ENCODE measurements at places on chromosomes 7 and 10. TPM values are rescaled to one million over a fixed set of nuclear protein-coding genes. Genes with fewer than 3 reads are reported as not detected.
A peak's percentile ranks its signal among the peaks of the same experiment; 100 is the strongest.

DNA sequence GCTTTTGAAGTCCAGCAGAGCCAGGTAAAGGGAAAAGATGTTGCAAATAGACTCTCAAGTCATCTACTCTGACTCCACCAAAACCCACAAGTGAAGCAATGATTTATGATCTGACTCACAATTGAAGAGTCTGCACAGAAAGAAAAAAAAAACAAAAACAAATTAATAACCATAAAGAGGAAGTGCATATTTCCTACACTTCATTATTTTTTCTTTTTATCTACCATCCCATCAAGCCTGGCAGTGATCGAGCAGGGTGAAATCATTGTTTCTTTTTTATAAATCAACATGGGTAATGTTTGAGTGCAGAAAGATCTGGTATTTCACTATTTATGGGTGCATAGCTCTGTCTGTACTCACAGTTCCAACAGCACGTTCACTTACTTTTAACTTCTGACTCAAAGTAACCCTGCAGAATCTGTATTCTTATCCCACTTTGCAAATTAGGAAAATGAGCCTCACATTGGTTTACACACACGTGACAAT lies 829.0 kb downstream of the TNS3 start:
- H3K36me3 ChIP-seq, result no peaks in the 10 kb centered on the region
- H3K4me1 ChIP-seq, result no peaks in the 10 kb centered on the region
- H3K4me3 ChIP-seq, result no peak overlapping the region
- no peak for DNase-seq
- H3K27me3 ChIP-seq, result no peaks in the 10 kb centered on the region

- H3K4me3 ChIP-seq, result no peak overlapping the region
- H3K4me1 ChIP-seq, result no peaks in the 10 kb centered on the region
- H3K27ac ChIP-seq, result no peak overlapping the region
- DNase-seq, result peak; percentile 65
- no peaks in the 10 kb centered on the region for H3K36me3 ChIP-seq
These were observed 118.6 kb downstream of the SH3PXD2A start for GRCh38 chr10:103736763-103737162.

DNA sequence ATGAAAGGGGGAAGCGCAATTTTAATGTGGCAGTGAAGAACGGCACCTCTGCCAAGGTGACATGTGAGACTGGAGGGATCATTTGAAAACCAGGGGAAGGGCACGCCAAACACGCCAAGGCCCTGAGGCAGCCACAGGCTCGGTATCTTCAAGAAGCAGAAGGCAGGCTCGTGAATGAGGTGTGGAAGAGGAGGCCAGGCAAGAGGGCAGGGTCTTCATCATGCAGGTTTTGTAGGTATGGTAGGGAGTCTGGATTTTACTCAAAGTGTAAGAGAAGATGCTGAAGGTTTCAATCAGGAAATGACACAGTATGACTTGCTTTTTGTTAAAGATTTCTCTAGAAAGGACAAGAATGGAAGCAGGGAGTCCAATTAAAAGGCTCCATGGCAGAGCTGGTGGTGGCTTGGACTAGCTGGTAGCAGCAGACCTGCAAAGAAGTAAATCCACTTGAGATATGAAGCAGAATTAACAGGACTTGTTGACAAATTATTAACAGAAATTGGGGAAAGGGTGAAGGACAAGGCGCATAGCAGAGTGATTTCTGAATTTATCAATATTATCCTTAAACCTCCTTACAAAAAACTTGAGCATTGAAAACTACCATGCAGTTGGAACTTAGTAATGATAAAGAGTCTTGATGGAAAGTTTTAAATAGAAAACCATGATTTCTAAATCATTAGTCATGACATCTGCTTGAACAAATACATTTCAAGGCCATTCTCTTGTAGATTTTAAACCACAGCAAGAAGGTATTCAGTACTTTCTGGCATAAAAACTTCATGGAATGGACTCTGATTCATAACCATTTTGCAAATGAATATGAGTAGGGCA lies 70.4 kb downstream of the COA1 start:
- H3K4me3 ChIP-seq, result no peak overlapping the region
- H3K27me3 ChIP-seq, result no peaks in the 10 kb centered on the region
- peaks cover 18% of the 10 kb centered on the region for H3K36me3 ChIP-seq
- no peak overlapping the region for H3K27ac ChIP-seq
- no peak for DNase-seq

- no peaks in the 10 kb centered on the region for H3K27me3 ChIP-seq
- no peak for DNase-seq
- no peak overlapping the region for H3K4me3 ChIP-seq
- H3K27ac ChIP-seq, result no peak overlapping the region
- no peaks in the 10 kb centered on the region for H3K36me3 ChIP-seq
These were observed 8.0 kb downstream of the PDGFA start for GRCh38 chr7:511476-512145.

GRCh38 chr10:112532189-112532588 lies 85.2 kb downstream of the VTI1A start:
- H3K4me1 ChIP-seq, result no peaks in the 10 kb centered on the region
- no peaks in the 10 kb centered on the region for H3K36me3 ChIP-seq
- H3K4me3 ChIP-seq, result no peak overlapping the region
- DNase-seq, result no peak
- H3K27me3 ChIP-seq, result no peaks in the 10 kb centered on the region

GRCh38 chr10:59892697-59893096 lies 13.7 kb downstream of the CCDC6 start:
- H3K27ac ChIP-seq, result peak overlapping the region; percentile 1
- H3K4me1 ChIP-seq, result peaks cover 13% of the 10 kb centered on the region
- H3K27me3 ChIP-seq, result no peaks in the 10 kb centered on the region

- no peak for DNase-seq
- H3K4me1 ChIP-seq, result peaks cover 15% of the 10 kb centered on the region
- no peaks in the 10 kb centered on the region for H3K27me3 ChIP-seq
- H3K27ac ChIP-seq, result no peak overlapping the region
These were observed 4.8 kb downstream of the MINDY4 start for GRCh38 chr7:30775992-30776391.

GRCh38 chr10:598415-599170 lies 90.9 kb downstream of the DIP2C start:
- peaks cover 84% of the 10 kb centered on the region for H3K27me3 ChIP-seq
- no peaks in the 10 kb centered on the region for H3K36me3 ChIP-seq
- H3K27ac ChIP-seq, result no peak overlapping the region
- no peak overlapping the region for H3K4me3 ChIP-seq
- DNase-seq, result no peak
- no peaks in the 10 kb centered on the region for H3K4me1 ChIP-seq

- H3K4me3 ChIP-seq, result no peak overlapping the region
- H3K36me3 ChIP-seq, result no peaks in the 10 kb centered on the region
- no peak for DNase-seq
- no peak overlapping the region for H3K27ac ChIP-seq
- no peaks in the 10 kb centered on the region for H3K4me1 ChIP-seq
These were observed 22.8 kb downstream of the SPOCK2 start for GRCh38 chr10:72065439-72066025.

- no peak for DNase-seq
- no peaks in the 10 kb centered on the region for H3K4me1 ChIP-seq
- no peaks in the 10 kb centered on the region for H3K27me3 ChIP-seq
- no peak overlapping the region for H3K27ac ChIP-seq
These were observed 92.0 kb downstream of the TCF7L2 start for GRCh38 chr10:113041841-113042750.

The GRM3 gene
- not detected for total RNA-seq

The PRSS37 gene
- total RNA-seq, result not detected

The HOXA1 gene
- not detected for total RNA-seq

The RADIL gene
- total RNA-seq, result 8.6 TPM

All from K562 (cell line).